ENCODE measurements at places on chromosomes 5 and 9. TPM values are rescaled to one million over a fixed set of nuclear protein-coding genes. Genes with fewer than 3 reads are reported as not detected.
A peak's percentile ranks its signal among the peaks of the same experiment; 100 is the strongest.

- DNase-seq = peak; percentile 77
These were observed 34.0 kb upstream of the ZNF484 start for GRCh38 chr9:92911511-92912475.

PALM2AKAP2 gene
- 19.4 TPM for total RNA-seq

UBAP2 gene
- total RNA-seq = 18.5 TPM

DNA sequence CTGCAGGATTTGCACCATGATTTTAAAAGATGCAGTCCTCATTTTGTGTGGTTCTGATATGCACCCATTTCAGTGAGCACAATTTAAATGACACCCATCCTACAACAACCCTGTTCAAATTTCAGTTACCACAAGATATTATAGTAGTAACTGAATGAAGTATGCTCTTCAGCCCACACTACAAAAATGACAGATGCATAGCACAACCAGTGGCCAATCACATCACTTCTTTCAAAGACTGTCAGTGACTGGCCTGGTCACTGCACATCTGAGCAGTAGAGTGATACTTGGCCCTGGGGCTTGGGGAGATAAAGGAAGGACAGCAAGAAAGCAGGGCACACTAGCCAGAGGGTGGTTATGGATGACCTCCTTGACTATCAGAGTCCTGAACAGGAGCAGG, 19.8 kb upstream of the IFNK start:
- no peak for DNase-seq

DNA sequence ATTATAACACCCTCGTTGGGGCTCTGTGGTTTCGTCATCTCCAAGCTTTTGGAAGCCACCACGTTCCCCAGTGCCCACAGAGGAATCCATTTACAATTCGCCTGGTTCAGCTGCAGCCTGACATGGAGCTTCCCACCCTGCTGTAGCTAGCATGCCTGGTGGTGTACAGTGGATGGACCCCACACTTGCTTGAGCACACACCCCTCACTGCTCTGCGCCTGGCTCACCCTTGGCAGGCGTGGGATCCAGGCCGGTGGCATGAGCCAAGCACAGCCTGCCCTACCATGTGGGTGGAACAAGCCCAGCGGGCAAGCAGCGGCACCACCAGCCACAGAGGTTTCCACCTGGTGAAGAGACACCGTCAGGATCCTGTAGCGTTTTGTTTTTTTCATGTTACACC, 1045.7 kb upstream of the CDH9 start:
- no peak for DNase-seq

DNA sequence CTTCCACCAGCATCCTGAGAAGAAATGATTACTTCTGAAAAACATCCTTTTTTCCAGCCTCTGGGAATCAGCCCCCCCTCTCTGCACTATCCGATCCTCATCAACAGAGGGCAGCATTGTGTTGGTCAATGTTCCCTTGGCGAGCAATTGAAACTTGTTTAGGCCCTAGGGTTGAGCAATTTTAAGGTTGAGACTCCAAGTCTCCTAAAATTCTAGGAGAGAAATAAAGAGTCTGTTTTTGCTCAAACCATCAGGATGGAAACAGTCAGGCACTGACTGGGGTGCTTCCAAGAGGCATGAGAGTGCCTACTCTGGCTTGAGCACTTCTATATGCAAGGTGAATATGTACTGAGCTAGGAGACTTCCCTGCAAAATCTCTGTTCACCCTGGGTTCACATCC, 12.4 kb upstream of the CYFIP2 start:
- DNase-seq = peak; percentile 77

- no peak for DNase-seq
These were observed 47.5 kb downstream of the CNOT6 start for GRCh38 chr5:180541710-180542109.

- no peak for DNase-seq
These were observed 206.1 kb downstream of the TUSC1 start for GRCh38 chr9:25472085-25472607.

DNA sequence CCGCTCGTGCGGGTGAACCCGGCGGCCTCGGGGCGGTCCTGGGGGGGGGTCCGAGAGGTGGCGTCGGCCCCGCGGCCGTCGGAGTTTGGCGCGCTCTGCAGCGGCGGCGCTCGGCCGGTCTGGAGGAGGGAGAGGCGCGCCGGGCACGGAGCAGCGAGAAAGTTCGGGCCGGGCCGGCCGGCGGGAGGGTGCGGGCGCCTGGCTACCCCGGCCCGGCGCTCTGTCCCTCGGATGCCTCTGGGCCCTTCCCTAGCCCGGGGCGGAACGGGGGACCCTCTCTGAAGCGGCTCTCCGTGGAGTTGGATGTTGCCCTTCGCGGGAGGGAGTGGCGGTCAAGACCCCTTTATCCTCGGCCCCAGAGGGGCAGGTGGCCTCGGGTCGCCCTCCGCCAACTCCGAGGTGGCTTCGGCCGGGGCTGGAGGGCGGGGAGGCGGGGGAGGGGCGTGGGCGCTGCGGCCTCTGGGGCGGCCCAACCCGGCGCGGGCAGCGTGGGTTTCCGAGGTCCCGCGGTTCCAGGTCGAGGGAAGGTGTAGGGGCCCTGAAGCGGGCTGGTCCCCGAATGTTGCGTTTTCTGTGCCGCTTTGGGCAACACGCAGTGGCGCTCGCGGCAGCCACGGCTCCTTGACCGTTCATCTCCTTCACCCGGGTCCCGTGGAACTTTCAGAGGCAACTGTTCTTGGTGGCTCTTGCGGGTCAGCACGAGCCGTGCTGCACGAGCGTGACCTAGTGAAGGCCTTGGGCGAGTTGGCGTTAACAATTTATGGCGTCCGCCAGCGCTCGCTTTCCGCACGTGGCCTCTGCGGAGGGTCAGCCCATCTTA, 290.5 kb downstream of the DOCK8 start:
- no peak for DNase-seq

All from osteoblast (primary cell).